OCI-M1 (cell line): ENCODE measurements at places on chromosomes 6 and 20.

- no peak for DNase-seq
Observed at GRCh38 chr6:142714951-142715785, 229.8 kb downstream of the HIVEP2 start.

DNA sequence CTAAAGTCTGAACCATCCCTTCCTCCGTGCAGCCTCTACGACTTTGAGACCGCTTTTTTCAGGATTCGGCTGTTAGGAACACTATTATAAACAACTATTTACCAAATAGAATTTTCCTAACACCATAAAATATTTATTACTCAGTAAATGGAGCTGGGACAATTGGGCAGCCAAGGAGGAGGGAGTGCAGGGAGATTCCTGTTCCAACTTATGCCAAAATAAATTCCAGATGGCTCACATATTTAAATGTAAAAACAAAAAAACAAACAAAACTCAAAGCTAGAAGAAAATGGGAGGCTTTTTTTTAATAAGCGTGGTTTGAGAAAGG, 48.1 kb downstream of the TCP11 start:
- DNase-seq: no peak

- peak; percentile 90 for DNase-seq
Observed at GRCh38 chr20:4673371-4674001, 48.2 kb upstream of the PRND start.

DNA sequence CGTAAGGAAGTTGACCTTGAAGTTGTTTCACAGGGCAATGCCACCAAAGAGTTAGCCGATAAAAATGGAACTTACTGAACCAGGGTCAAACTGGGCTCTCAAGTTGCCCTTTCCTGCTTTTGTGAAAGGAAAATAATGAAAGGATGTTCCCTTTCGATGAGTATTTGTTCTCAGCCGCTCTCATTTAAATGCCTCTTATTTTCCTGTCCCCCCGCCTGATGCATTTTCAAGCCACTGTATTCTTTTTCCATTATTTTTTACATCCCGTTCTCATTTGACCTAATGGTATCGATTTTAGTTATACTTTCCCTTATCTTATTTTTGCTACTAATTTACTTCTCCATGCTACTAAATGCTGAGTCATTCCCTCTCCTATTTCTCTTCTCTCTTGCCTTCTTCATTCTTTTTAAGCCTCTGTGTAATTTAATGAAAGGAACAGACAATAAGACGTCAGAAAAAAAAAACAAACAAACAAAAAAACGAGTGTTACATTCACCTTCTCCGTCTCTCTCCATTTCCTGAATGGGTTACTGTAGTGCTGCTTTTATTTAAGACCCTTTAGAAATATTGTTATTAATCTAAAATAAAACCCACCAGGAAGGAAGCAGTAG, 655 bp upstream of the NDUFAF4 start:
- peak; percentile 76 for DNase-seq

- no peak for DNase-seq
Observed at GRCh38 chr20:36917943-36918342, 33.6 kb downstream of the SAMHD1 start.

DNA sequence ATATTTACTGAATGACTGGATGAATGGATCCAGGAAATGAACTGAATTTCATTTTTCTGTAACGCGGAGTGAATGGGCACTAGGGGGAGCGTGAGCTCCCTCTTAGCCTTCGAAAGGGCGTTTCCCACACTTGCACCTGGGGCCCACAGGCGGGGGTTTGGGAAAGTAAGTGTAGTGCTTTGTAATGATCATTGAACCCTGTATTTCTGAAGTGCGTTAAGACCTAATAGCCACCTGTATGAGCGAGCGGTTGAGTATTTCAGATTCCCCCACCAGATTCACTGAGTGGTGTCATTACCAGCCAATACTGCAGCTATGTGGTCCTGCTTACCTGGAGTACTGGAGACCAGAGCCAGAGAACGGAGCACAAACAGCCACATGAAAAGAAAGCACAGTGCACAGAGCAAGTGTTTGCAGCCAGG, 10.5 kb downstream of the SYTL3 start:
- peak; percentile 50 for DNase-seq

GRCh38 chr6:151876122-151876521, 68.6 kb downstream of the ESR1 start:
- no peak for DNase-seq

- peak; percentile 26 for DNase-seq
Observed at GRCh38 chr20:46544576-46544975, 5.9 kb downstream of the OCSTAMP start.

DNA sequence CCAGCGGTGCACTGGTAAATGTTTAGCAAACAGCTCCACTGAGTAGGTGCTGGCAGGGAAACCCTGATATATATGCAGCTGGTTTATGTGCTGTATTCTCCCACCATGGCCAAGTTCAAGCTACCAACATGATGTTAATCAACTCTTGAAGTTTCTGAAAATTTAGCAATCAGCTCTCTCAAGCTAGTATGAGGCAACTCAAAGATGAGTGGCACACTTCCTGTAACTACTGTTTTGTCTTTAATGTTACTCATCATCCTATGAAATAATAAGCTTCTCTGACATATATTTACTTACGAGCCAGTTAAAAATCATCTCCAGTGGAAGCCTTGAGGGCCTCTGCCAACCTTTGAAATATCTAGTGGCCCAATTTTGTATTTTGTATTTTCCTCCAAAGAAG, 54.7 kb downstream of the TRMT6 start:
- no peak for DNase-seq

GRCh38 chr6:6320901-6321300, 439 bp upstream of the F13A1 start:
- DNase-seq: no peak

GRCh38 chr20:4190792-4191519, 175.6 kb upstream of the RNF24 start:
- no peak for DNase-seq

GRCh38 chr6:46410334-46410953, 80.8 kb downstream of the RCAN2 start:
- DNase-seq: peak; percentile 67

GRCh38 chr20:24378661-24379483, 90.6 kb upstream of the SYNDIG1 start:
- DNase-seq: peak; percentile 2

- peak; percentile 93 for DNase-seq
Observed at GRCh38 chr6:104955927-104956730, 778 bp upstream of the LIN28B start.

DNA sequence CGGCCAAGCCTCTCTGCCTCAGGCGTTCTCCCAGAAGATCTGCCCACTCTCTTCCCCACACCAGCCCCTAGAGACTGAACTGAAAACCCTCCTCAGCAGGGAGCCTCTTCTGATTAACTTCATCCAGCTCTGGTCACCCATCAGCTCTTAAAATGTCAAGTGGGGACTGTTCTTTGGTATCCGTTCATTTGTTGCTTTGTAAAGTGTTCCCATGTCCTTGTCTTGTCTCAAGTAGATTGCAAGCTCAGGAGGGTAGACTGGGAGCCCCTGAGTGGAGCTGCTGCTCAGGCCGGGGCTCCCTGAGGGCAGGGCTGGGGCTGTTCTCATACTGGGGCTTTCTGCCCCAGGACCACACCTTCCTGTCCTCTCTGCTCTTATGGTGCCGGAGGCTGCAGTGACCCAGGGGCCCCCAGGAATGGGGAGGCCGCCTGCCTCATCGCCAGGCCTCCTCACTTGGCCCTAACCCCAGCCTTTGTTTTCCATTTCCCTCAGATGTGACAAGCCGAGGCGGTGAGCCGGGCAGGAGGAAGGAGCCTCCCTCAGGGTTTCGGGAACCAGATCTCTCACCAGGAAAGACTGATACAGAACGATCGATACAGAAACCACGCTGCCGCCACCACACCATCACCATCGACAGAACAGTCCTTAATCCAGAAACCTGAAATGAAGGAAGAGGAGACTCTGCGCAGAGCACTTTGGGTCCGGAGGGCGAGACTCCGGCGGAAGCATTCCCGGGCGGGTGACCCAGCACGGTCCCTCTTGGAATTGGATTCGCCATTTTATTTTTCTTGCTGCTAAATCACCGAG, 14.2 kb downstream of the VEGFA start:
- DNase-seq: no peak

DNA sequence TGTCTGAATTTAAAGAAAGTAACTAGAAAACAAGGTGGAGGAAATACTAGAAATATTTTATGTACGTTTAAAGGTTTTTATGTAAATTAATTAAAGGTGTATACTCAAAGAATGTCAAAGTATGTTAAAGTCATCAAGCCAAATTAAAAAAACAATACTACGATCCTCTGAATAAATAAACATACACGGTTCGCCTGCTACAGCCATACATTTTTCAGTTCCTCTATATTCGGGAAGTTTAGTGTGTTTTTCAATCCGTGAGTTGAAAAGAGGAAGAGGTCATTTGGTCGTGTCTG, 626 bp downstream of the STX7 start:
- DNase-seq: no peak
